Endothelial cell (in vitro differentiated cells): ENCODE measurements at places on chromosomes 7 and 10.
A peak's percentile ranks its signal among the peaks of the same experiment; 100 is the strongest.

DNA sequence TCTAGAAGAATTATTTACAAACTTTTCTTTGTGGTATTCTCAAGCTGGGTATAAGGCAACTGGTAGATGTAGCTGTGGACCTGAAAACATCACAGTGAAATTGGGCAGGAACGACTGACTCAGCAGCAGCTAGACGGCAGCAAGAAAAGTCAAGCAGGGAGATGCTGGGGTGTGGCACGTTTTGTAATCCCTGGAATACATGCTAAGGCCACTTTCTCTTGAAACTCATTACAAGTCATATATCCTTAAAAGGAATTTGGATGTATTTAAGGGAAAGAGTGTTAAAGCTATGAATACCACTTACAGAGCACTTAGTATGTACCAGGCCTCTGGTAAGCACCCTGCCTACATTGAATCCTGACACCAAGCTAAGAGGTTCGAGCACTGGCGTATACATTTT is 17.4 kb downstream of the BEND7 start:
- no peak overlapping the region for H3K4me3 ChIP-seq
- no peak overlapping the region for H3K27ac ChIP-seq
- peaks cover 2% of the 10 kb centered on the region for H3K4me1 ChIP-seq
- H3K27me3 ChIP-seq: peaks cover 1% of the 10 kb centered on the region

GRCh38 chr10:109741712-109742111 is 181.6 kb downstream of the XPNPEP1 start:
- no peaks in the 10 kb centered on the region for H3K36me3 ChIP-seq
- H3K4me1 ChIP-seq: no peaks in the 10 kb centered on the region
- H3K27ac ChIP-seq: no peak overlapping the region
- no peak for DNase-seq
- no peak overlapping the region for H3K4me3 ChIP-seq

GRCh38 chr7:37071124-37071523 is 346.8 kb upstream of the AOAH start:
- H3K4me3 ChIP-seq: no peak overlapping the region
- no peaks in the 10 kb centered on the region for H3K4me1 ChIP-seq
- no peaks in the 10 kb centered on the region for H3K27me3 ChIP-seq
- H3K27ac ChIP-seq: no peak overlapping the region
- no peak for DNase-seq

DNA sequence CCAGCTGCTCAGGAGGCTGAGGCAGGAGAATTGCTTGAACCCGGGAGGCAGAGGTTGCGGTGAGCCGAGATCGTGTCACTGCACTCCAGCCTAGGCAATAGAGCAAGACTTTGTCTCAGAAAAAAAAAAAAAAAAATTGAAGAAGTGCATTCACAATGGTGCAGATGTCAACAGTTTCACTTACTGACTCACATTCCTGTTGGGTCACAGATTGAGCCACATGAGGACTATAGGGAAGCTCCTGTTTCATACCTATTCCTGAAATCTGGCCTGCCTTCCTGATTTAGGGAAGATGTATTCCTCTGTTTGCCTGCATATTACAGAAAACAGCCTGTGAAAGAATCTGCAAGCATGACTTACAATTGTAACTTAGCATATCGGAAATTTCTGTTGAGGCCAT is 78.2 kb downstream of the AKR1C4 start:
- H3K4me1 ChIP-seq: no peaks in the 10 kb centered on the region
- H3K4me3 ChIP-seq: no peak overlapping the region
- no peaks in the 10 kb centered on the region for H3K36me3 ChIP-seq
- no peak overlapping the region for H3K27ac ChIP-seq

- H3K36me3 ChIP-seq: no peaks in the 10 kb centered on the region
- no peak overlapping the region for H3K4me3 ChIP-seq
- H3K27ac ChIP-seq: no peak overlapping the region
- no peaks in the 10 kb centered on the region for H3K27me3 ChIP-seq
- peaks cover 17% of the 10 kb centered on the region for H3K4me1 ChIP-seq
Measured at GRCh38 chr7:30038196-30038980, 10.2 kb downstream of the PLEKHA8 start.

- H3K36me3 ChIP-seq: no peaks in the 10 kb centered on the region
- no peak for DNase-seq
- no peaks in the 10 kb centered on the region for H3K4me1 ChIP-seq
Measured at GRCh38 chr7:93307131-93307660, 75.0 kb downstream of the VPS50 start.

DNA sequence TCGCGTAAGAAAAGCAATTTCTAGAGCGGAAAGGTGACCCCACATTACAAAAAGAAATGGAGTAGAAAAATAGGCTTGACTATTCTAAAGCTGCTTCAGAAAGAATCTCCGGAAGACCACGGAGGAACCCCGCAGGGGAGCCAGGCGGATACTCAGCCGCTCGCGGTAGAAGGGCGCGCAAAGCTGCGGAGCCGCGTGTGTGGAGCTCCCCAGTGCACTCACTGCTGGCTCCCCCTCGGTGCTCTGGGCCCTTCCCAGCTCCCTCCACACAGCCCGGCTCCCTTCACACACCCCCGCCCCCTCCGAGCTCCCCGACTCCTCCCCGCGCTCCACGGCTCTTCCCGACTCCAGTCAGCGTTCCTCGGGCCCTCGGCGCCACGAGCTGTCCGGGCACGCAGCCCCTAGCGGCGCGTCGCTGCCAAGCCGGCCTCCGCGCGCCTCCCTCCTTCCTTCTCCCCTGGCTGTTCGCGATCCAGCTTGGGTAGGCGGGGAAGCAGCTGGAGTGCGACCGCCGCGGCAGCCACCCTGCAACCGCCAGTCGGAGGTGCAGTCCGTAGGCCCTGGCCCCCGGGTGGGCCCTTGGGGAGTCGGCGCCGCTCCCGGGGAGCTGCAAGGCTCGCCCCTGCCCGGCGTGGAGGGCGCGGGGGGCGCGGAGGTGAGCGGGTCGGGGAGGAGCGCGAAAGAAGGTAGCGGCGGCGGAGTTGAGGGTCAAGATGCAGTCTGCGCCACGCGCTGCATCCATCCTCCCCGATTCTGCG is at the start of gene STEAP2:
TSS of gene STEAP2 (plus strand) at position 350 of the 758 bp plus-strand sequence. CDS start 13,343 bp downstream, outside the sequence.
- H3K27ac ChIP-seq: peak within 1 kb of the TSS; percentile 76
- H3K27me3 ChIP-seq: peaks cover 3% of the 10 kb centered on the region
- H3K4me1 ChIP-seq: peaks cover 6% of the 10 kb centered on the region

DNA sequence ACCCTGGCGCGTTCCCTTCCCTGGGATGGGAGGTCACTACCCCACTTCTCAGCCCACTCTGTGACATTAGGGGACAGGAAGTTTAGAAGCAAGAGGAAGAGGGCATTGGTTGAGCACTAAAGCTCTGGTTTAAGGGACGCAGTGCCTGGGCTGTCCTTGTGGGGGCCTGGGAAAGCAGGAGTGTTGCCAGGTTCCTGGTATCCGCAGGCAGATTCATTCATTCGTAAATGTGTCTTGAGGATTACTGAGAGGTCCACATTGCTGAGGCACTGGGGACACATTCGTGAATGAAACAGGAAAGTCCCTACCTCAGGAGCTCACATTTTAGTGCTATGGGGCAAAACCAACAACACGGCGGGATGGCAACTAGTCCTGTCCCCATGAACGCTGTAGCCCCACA is 69.4 kb downstream of the COL13A1 start:
- no peak overlapping the region for H3K4me3 ChIP-seq
- peaks cover 12% of the 10 kb centered on the region for H3K27me3 ChIP-seq
- no peaks in the 10 kb centered on the region for H3K36me3 ChIP-seq
- peak overlapping the region; percentile 58 for H3K27ac ChIP-seq
- no peak for DNase-seq

DNA sequence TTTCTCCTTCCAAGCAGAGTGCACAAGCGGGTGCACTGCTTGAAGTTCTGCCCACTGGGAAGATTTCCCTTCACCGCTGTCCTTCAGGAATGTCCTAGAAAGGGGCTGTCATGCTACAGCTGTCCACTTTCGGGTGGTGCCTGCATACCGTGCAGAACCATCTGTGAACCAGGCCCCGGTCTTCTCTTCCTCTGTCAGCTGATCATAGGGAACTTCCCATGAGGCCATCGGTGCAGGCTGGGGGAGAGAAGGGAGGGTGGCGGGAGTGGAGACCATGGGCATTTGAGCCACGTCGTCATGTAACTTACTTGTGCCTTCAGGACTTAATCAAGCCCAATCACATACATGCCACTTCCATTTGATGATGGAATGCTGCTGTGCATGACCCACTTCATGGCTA is 111.6 kb downstream of the NKX6-2 start:
- H3K36me3 ChIP-seq: peaks cover 4% of the 10 kb centered on the region
- H3K27me3 ChIP-seq: peaks cover 10% of the 10 kb centered on the region
- no peaks in the 10 kb centered on the region for H3K4me1 ChIP-seq
- DNase-seq: no peak
- H3K4me3 ChIP-seq: no peak overlapping the region
- H3K27ac ChIP-seq: no peak overlapping the region

- H3K4me3 ChIP-seq: peak overlapping the region; percentile 96
- DNase-seq: no peak
- peaks cover 22% of the 10 kb centered on the region for H3K4me1 ChIP-seq
- H3K36me3 ChIP-seq: peaks cover 26% of the 10 kb centered on the region
- peaks cover 12% of the 10 kb centered on the region for H3K27me3 ChIP-seq
- H3K27ac ChIP-seq: peak overlapping the region; percentile 92
Measured at GRCh38 chr10:133394801-133395221, 854 bp downstream of the MTG1 start.

DNA sequence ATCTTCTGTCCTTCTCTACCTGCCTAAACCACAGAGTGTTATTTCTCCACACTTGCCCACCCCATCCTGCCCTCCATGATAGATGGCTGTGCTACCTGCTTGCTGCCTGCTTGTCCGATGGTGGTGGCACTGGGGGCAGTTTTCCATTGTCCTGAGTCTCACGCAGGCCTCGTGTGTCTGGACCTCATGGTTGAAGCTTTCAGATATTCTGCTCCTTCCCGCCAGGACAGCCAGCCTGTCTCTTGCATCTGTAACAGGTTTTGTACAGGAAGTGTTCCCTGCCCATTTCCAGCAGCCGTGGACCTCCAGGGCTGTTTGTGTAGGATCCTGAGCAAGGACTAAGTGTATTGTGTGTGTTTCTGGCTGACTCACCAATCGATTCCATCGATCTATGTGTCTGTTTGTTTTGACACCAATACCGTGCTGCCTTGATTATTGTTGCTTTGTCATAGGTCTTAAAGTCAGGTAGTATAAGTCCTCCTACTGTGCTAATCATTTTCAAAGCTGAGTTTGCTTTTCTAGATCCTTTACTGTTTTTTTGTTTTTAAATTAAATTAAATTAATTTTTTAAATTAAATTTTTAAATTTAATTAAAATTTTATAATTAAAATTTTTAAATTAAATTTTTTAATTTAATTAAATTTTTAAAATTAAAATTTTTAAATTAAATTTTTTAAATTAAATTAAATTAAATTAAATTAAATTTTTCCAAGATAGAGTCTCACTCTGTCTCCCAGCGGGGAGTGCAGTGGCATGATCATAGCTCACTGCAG is 8.5 kb downstream of the IL15RA start:
- no peak overlapping the region for H3K4me3 ChIP-seq
- no peak overlapping the region for H3K27ac ChIP-seq
- peaks cover 2% of the 10 kb centered on the region for H3K27me3 ChIP-seq

- peaks cover 10% of the 10 kb centered on the region for H3K27me3 ChIP-seq
- H3K4me3 ChIP-seq: peak overlapping the region; percentile 38
- no peak for DNase-seq
- H3K36me3 ChIP-seq: peaks cover 8% of the 10 kb centered on the region
- H3K27ac ChIP-seq: no peak overlapping the region
- H3K4me1 ChIP-seq: no peaks in the 10 kb centered on the region
Measured at GRCh38 chr7:158469396-158470051, 118.1 kb downstream of the PTPRN2 start.

DNA sequence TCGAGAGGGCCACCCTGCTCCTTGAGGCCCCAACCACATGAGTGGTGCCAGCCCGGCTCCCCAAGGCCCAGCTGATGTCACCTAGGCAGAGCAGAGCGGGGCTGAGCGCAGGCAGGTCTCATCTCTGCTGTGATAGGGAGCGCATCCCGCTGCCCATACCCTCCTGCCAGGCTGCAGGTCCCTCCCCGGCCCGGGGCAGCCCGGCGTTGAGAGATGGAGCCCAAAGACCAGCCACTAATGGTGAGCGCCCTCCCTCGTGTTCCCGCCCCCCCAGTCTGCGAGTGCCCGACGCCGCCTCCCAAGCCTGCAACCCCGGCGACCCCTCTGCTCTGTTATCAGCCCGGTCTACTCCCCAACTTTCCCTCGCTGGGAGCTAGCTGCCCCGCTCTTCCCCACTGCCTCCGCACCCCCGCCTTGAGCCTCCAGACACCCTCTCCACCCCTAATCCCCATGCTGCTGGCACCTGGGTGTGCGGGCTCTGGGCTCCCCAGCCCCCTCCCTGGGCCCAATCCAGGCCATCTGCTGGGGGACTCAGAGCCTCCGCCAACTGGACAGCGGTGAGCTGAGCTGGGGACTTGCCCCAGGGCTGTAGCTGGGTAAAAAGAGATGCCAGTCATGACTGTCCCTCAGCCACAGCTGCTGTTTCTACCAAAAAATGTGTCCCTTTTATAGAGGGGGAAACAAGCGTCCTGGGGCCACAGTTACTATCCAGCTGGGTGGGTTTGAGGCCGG is 19.7 kb upstream of the CHST12 start:
- no peak overlapping the region for H3K4me3 ChIP-seq
- no peaks in the 10 kb centered on the region for H3K4me1 ChIP-seq
- H3K27me3 ChIP-seq: peaks cover 2% of the 10 kb centered on the region
- DNase-seq: no peak
- H3K36me3 ChIP-seq: peaks cover 25% of the 10 kb centered on the region
- H3K27ac ChIP-seq: no peak overlapping the region

DNA sequence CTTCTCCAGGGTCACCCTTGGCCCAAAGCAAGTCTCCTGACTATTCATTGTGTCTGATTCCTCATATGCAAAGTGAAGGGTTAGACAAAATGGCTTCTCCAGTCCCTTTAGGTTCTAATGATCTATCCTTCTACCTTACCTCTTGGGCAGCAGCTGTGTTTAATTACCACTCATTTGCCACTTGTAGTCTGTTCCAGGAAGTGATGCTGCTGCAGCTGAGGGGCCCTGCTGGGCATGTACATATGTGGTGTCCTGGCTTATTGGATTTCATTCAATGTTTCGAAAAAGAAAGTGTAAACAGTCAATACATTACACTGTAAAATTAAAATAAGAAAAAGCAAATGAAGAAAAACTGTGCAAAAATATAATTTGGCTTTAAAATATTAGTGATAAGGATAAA is 36.6 kb downstream of the SCIN start:
- H3K27ac ChIP-seq: no peak overlapping the region
- DNase-seq: no peak
- no peak overlapping the region for H3K4me3 ChIP-seq
- no peaks in the 10 kb centered on the region for H3K27me3 ChIP-seq

- H3K4me1 ChIP-seq: peaks cover 9% of the 10 kb centered on the region
- no peak for DNase-seq
- peaks cover 12% of the 10 kb centered on the region for H3K27me3 ChIP-seq
- no peaks in the 10 kb centered on the region for H3K36me3 ChIP-seq
- H3K4me3 ChIP-seq: no peak overlapping the region
Measured at GRCh38 chr10:12839941-12840611, 161.4 kb downstream of the CCDC3 start.
